Stimulated activated CD4-positive, alpha-beta T cell treated with anti-CD3 and anti-CD28 coated beads, Interleukin-4, amount 100 ng/mL, for 24 hours (primary cell): ENCODE measurements at places on chromosomes 2 and 18.

DNA sequence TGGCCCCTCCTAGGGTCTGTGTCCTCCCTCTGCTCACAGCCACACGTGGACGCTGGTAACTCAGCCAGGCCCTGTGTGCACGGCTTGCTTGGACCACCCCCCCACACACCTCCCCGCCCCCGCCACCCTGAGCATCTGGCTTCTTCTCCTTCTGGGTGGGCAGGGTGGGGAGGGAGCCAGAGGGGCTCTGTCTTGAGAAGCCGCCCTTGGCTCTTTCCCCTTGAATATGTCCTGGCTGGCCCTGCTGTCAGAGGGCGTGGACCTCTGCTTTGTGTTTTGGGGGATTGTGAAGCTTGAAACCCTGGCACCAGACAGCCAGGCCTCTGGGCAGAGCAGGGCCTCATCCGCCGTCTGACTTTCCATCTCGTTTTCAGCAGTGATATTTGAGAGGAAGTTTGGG lies 72.1 kb downstream of the GLI2 start:
- no peak for DNase-seq

GRCh38 chr2:46075848-46076247 lies 221.4 kb upstream of the EPAS1 start:
- DNase-seq = no peak

DNA sequence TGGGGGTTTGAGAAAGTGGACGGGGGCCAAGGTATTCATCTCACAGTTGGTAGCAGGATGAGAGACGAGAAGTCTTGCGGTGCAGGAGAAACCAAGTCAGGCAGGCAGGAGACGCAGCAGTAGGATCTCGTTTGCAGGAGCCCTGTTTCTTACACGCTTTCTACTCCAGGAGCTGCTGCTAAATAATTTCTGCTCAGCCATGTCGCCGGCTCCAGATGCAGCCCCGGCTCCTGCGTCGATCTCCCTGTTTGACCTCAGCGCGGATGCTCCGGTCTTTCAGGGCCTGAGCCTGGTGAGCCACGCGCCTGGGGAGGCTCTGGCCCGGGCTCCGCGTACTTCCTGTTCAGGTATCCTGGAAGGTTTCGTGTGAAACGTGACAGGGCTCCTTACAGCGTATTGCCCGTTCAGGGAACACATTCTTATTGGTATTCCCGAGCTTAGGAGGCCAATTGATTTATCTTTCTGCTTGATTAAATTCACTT lies 494 bp downstream of the ANKZF1 start:
- peak; percentile 60 for DNase-seq

- DNase-seq = no peak
Observed at GRCh38 chr2:45595721-45596435, 15.2 kb downstream of the SRBD1 start.

DNA sequence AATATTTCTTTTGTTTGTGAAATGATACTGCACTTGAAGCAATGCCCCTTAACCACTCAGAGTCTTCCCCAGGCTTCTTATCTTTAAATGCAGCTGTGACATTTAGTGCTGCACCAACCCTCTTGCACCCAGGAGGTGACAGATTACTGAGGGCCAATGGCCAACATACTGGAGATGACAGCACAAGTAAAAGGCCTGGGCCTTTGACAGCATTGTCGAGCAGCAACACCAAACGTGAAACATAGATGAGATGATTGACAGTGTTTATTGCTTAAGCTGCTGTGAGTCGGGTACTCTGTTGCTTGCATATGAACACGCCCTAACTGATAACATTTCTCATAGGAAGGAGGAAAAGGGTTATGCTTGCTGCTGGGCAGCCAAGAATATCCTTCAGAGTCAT lies 80.3 kb downstream of the THNSL2 start:
- no peak for DNase-seq

DNA sequence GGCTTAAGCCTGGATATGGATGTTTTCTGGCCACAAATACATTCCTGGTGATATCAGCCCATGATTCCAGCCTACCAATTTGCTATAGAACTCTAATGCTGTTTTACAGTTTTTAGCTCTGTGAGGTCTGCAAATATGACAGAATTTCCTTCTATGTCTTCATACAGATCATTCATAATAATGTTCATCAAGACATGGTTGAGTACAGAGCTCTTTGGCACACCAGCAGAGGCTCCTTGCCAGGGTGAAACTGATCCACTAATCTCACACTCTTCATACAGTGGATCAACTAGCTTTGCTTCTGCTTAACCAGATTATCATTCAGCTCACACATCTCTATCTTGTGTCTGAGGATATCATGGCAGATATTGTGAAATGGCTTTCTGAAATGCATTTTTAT lies 672.1 kb downstream of the STK39 start:
- DNase-seq = no peak

- DNase-seq = no peak
Observed at GRCh38 chr2:45260946-45261345, 251.7 kb upstream of the SIX2 start.

DNA sequence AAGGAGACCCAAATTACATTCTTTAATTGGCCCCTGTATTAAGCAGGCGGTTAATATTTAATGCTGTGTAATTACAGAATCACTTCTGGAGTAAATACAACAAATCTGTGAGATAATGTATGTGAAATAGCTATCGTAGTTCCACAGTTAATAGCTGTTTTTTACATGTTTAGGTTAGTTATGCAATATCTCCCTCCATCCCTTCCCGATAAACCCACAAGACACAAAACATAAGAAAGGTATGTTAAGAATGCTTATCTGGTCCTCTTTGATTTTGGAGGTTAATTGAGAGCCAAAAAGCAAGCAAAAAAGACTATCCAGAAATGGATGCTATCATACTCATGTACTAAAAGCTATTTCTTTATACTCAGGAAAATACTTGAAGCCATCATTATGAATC lies 49.1 kb downstream of the ZNF638 start:
- DNase-seq = no peak

DNA sequence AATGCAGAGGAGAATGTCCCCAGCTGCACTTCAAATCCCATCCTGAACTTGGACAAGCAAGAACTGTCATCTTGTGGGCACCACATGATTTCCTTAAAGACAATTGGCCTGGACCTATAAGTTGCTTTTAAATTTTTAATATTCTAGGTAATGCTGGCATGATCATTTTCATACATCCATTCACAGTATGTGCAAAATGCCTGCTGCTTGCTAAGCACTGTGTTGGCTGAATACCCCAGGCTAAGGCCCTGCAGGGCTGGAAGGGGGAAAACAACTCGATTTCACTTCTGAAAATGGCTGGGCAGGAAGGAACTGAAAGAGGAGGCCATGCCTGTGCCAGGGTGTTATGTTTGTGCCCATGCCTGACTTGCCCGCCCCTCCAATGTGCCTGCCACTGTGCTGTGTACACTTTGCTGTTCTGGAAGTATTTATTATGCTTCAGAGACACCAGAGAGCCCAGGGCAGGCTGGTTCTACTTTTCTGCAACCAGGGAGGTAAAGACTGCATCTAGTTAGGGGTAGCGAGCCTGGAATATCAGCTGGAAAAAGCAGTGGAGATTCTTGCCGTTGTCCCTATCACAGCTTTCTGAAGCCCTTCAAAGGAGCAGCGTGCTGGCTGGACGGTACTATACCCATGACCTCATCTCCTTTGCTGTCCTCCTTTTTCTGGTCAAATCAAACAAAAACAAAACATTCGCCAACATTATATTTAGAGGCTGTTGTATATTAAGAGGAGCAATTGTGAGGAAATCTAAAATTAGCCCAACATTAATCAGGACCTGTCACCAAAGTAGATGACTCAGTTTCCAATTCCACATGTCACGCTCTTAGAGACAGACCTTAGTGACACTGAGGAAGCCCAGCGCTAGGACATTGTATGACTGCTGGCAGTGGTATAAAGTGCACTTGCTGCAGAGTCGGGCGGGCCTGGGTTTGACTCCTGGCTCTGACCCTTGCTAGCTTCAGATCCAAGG lies 158.1 kb downstream of the DDX1 start:
- no peak for DNase-seq

DNA sequence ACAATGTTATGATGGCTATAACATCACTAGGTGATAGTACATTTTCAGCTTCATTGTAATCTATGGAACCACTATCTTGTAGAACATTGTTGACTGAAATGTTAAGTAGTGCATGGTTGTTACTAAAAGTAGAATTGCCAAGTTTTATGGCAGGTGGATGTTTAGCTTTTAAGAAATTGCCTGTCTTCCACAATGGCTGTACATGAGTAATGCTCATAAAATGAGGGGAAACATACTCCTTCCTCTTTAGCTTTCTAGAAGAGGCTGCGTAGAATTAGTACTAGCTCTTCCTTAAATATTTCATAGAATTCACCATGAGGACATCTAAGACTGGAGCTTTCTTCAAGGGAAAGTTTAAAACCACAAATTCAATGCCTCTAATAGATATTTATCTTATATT lies 161.0 kb downstream of the TPGS2 start:
- DNase-seq = no peak

DNA sequence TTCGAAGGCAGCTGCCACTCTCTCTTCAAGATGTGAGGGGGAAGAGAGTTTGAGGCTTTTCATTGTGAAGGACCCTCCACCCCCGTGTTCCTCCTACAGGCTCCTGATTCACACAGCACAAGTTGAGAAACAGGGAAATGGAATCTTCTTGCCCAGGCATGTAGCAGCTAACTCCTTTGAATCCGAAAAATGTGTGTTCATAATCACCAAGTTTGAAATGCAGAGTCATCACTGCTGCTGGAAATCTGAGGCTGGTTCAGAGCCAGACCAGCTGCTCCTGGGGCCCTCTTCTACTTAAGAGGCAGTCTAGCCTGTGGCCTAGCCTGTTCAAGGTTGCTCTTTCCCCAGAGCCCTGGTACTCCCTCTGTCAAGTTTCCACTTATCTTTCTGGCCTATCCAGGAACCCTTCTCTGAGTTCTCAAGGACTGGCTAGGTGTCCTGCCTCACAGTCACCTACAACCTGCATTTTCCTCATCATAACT lies 166.4 kb downstream of the TMEM247 start:
- DNase-seq = no peak

GRCh38 chr18:47050468-47050867 lies 15.0 kb upstream of the ELOA2 start:
- peak; percentile 10 for DNase-seq

- DNase-seq = no peak
Observed at GRCh38 chr2:111981666-111982065, 73.4 kb upstream of the TMEM87B start.

GRCh38 chr18:49721981-49722380 lies 91.4 kb downstream of the ACAA2 start:
- DNase-seq = no peak

DNA sequence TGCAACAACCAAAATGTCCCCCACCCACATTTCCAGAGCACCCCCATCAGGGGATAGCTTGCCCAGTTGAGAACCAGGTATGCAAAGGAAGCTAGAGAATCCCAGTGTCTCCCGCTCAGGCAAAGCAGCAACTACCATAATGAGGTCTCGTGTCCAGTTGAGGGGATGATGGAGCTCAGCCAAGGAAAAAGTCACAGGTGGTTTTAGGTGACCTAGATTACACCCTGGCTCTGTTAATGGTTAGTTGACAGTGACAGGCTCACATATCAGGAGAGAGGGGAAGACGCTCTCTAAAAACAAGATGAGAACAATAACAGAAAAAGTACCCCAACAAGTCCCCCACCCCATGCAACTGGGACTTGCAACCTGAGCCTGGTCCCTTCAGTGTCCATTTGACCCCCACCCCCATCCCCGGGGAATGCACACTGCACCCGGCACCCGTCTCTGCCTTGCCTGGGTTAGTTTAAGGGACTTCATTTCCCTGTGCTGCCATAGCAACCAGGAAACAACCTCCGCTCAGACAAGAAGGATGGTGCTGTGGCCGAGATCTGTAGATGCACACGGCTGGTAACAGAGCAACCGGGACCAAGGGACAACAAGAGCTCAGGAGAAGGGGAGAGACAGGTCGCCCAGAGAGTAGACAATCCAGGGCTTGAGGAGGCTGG lies at the start of gene KIAA2012:
Gene KIAA2012, plus strand, starts transcription at position 519 of the 665 bp plus-strand sequence. CDS start 373 bp downstream, outside the sequence.
- DNase-seq = no peak

GRCh38 chr2:143399631-143400069 lies 270.4 kb downstream of the ARHGAP15 start:
- no peak for DNase-seq

GRCh38 chr2:66903183-66903582 lies 468.3 kb downstream of the MEIS1 start:
- no peak for DNase-seq

DNA sequence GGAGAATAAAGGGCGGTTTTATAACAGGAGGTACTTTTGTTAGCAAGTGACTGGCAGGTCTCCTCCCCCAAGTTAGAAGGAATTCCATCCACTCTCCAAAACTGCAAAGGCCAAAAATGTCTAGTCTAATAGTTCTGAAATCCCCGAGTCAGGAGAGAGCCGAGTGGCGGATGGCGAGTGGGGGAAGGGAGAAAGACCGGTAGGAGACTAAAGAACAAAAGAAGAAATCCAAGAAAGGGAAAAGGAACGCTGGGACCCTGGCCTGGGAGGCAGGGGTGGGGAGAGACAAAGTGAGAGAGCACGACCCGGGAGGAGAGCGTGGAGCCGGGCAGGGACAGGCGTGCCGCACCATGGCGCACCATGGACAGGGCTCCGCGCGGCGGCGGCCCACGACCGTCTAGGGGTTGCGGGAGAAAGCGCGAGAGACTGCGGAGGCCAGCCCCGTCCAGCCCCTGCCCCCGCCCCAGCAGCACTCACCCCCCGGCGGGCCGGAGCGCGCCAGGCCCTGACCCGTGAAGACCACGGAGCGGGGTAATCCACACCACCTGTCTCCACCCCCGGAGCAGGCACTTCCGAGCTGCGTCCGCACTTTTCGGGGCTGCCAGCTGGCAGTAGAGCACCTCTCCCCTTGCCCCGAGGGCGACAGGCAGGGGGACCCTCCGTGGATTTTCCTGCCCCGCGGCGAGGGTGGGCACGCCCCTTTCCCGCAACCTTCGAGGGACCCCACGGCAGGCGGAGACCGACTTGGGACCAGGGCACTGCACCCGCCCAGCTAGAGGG lies 1.6 kb downstream of the CDH2 start:
- no peak for DNase-seq

GRCh38 chr2:144159240-144159639 lies 360.7 kb downstream of the ZEB2 start:
- no peak for DNase-seq

DNA sequence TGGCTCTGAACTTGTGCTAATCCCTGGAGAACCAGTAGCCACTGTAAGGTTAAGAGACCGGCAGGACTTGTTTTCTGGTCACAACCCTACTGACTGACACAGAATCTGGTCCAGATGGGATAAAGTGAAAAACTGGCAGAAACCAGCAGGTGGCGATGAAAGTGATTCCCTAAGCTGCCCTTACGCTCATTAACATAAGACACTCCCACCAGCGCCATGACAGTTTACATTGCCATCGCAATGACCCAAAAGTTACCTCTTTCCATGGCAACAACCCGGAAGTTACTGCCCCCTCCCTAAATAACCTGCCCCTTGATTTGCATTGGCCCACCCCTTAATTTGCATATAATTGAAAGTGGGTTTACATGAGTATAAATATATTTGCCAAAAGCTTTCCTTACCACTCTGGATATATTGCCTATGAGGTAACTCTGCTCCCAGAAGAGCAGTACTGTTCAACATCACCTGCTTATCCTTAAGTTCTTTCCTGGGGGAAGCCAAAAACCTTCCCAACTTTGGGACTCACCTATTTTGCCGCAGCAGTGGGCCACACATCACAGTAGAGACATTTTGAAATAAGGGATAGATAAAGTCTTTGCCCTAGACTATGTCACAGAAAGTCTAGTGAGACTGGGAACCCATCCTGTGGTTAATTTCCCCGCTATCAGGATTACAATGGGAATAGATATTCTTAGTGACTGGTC lies 35.8 kb upstream of the AFF3 start:
- peak; percentile 19 for DNase-seq
